MM.1S (cell line): ENCODE measurements at places on chromosomes 3 and 15.

DNA sequence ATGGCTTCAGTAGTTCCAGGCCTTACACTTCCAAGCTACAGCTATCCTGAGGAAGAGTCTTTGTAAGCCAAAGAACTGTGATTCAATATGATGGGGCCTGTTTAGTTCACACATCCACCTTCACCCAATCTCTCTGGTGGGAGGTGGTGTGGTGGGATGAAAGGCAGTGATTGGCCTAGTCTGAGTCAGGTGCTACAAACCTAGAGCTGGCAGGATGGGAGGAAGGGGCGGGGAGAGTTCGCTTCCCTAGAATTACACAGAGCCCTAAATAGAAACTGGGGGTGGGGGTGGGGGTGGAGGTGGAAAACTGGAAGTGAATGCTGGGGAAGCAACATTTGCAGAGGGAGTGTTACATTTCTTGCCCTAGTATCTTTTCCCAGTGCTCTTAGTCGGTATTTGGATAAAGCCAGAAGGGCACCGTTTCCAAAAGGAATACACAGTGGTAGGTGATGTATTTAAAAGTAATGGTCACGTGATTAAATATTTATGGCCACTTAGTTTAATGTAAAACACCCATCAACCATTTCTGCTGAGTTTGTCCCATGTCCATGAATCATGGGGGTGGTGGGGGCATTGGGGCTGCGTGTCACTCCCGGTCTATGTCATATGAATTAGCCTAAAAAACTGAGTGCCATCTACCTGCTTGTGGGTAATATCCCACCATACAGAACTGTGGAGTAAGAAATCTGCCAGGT, 247.6 kb upstream of the PROK2 start:
- H3K27me3 ChIP-seq: no peaks in the 10 kb centered on the region
- no peak for DNase-seq
- H3K4me1 ChIP-seq: no peaks in the 10 kb centered on the region
- no peak overlapping the region for H3K4me3 ChIP-seq
- H3K27ac ChIP-seq: no peak overlapping the region

- H3K4me3 ChIP-seq: no peak overlapping the region
- H3K4me1 ChIP-seq: peaks cover 31% of the 10 kb centered on the region
- no peaks in the 10 kb centered on the region for H3K36me3 ChIP-seq
- H3K27ac ChIP-seq: no peak overlapping the region
These were observed 3.9 kb downstream of the RTP3 start for GRCh38 chr3:46501702-46502101.

- peaks cover 5% of the 10 kb centered on the region for H3K4me1 ChIP-seq
- H3K27me3 ChIP-seq: no peaks in the 10 kb centered on the region
- H3K4me3 ChIP-seq: peak overlapping the region; percentile 92
- DNase-seq: peak; percentile 16
These were observed 748 bp downstream of the MRPS25 start for GRCh38 chr3:15064299-15064834.

- no peak overlapping the region for H3K4me3 ChIP-seq
- H3K4me1 ChIP-seq: no peaks in the 10 kb centered on the region
- no peak for DNase-seq
- H3K27ac ChIP-seq: no peak overlapping the region
These were observed 88.2 kb downstream of the PTPRG start for GRCh38 chr3:61649381-61650170.

- peak overlapping the region; percentile 70 for H3K4me3 ChIP-seq
- H3K36me3 ChIP-seq: no peaks in the 10 kb centered on the region
- no peaks in the 10 kb centered on the region for H3K27me3 ChIP-seq
- no peak for DNase-seq
- no peak overlapping the region for H3K27ac ChIP-seq
- H3K4me1 ChIP-seq: peaks cover 22% of the 10 kb centered on the region
These were observed 708 bp upstream of the GCHFR start for GRCh38 chr15:40762919-40763800.

- H3K27ac ChIP-seq: no peak overlapping the region
- H3K36me3 ChIP-seq: no peaks in the 10 kb centered on the region
- no peaks in the 10 kb centered on the region for H3K4me1 ChIP-seq
- DNase-seq: no peak
- no peak overlapping the region for H3K4me3 ChIP-seq
These were observed 413.9 kb upstream of the MDFIC2 start for GRCh38 chr3:70726096-70726938.

DNA sequence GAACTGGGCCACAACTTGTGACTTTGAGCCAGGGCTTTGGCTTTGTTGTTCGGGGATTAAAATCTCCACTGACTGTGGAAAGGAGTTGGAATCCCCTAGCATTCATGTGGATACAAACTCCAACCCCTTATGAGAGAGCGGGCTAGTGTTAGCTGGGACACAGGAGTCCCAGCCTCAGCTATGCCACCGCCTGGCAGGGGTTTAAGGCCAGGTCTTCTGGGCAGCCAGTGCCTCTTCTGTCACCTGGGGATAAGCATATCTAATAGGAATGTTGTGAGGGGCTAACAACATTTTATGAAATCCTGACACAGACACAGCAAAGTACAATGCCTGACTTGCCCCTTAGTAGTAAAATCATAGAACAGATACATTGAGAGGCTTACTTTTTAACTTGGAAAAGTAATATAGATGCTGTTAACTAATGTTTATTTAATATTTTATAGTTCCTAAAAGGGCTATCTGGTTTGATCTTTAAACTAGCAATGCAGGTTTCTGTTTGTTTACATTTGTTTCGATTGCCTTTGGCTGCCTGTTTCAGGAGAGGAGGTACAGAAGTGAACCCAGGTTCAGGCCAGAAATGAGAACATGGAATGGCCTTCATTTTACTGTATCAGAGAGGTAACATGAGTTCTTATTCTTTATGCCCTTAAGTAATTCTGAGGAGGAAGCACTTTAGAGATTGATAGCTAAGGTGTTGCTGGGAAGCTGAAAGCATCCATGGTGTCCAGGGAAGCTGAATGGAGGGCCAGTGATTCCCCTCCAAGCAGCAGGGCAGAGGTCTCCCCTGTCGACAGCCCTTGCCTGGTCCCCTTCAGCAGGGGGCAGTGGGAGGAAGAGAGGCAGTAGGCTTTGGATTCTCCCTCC, 8.7 kb downstream of the GPR160 start:
- peak; percentile 35 for DNase-seq
- no peaks in the 10 kb centered on the region for H3K36me3 ChIP-seq
- peaks cover 41% of the 10 kb centered on the region for H3K4me1 ChIP-seq
- no peaks in the 10 kb centered on the region for H3K27me3 ChIP-seq
- 0 out of 2 replicates have a peak overlapping the region, but pooled peaks have one; percentile 22 for H3K4me3 ChIP-seq
- H3K27ac ChIP-seq: peak overlapping the region; percentile 91

GRCh38 chr3:29741231-29741630, 460.4 kb downstream of the RBMS3 start:
- H3K4me3 ChIP-seq: no peak overlapping the region
- H3K36me3 ChIP-seq: no peaks in the 10 kb centered on the region
- no peak overlapping the region for H3K27ac ChIP-seq
- H3K27me3 ChIP-seq: no peaks in the 10 kb centered on the region
- DNase-seq: no peak

- H3K36me3 ChIP-seq: no peaks in the 10 kb centered on the region
- 0 out of 2 replicates have a peak, but pooled peaks cover 2% of the 10 kb centered on the region for H3K4me1 ChIP-seq
- peak; percentile 32 for DNase-seq
- H3K27ac ChIP-seq: no peak overlapping the region
- no peaks in the 10 kb centered on the region for H3K27me3 ChIP-seq
These were observed 20.7 kb downstream of the TIMP4 start for GRCh38 chr3:12138044-12138443.

GRCh38 chr3:171156401-171157010, 130.0 kb upstream of the SLC2A2 start:
- H3K27me3 ChIP-seq: no peaks in the 10 kb centered on the region
- no peaks in the 10 kb centered on the region for H3K36me3 ChIP-seq
- DNase-seq: no peak

DNA sequence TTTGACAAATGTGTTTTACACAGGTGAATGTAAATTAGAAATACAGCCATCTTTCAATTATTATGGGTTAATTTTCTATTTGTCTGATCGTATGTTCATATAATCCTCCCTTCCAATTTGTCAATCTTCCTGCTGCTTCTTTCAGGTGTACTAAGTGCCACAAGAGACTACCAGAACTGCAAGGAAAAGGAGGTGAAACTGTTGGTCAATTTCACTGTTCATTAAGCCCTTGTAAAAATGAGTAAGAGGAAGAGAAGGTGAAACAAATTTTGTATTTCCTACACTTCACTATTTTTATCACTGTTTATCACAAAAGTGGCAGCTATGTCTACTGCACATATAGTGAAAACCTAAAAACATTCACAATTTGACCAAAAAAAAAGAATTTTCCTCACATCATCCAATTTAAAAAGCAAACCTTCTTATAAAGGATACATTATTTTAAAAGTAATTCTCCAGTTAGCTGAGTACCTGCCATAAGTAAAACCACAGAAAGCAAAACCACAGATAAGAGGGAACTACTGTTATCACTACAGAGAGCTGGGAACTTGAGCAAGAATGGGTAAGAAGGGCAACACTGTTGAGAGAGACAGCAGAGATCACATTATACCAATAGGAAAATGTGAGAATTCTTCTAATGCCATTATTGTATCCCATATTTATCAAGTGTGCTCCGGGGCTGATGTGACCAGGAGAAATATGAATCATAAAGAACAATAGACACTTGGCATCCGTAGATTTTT, 163.0 kb downstream of the TBC1D5 start:
- H3K36me3 ChIP-seq: no peaks in the 10 kb centered on the region
- peaks cover 16% of the 10 kb centered on the region for H3K4me1 ChIP-seq
- peak; percentile 57 for DNase-seq
- no peak overlapping the region for H3K4me3 ChIP-seq

GRCh38 chr3:187735383-187735782, 9.9 kb downstream of the BCL6 start:
- DNase-seq: no peak
- peaks cover 20% of the 10 kb centered on the region for H3K27me3 ChIP-seq
- peaks cover 3% of the 10 kb centered on the region for H3K4me1 ChIP-seq
- H3K4me3 ChIP-seq: no peak overlapping the region
- H3K36me3 ChIP-seq: no peaks in the 10 kb centered on the region
- H3K27ac ChIP-seq: no peak overlapping the region

- H3K4me3 ChIP-seq: no peak overlapping the region
- H3K27ac ChIP-seq: no peak overlapping the region
- no peaks in the 10 kb centered on the region for H3K27me3 ChIP-seq
These were observed 5.1 kb downstream of the ANP32A start for GRCh38 chr15:68815598-68815997.

GRCh38 chr3:100093831-100094230, 20.5 kb downstream of the FILIP1L start:
- no peaks in the 10 kb centered on the region for H3K27me3 ChIP-seq
- H3K36me3 ChIP-seq: no peaks in the 10 kb centered on the region
- no peak overlapping the region for H3K27ac ChIP-seq
- no peaks in the 10 kb centered on the region for H3K4me1 ChIP-seq

GRCh38 chr3:155512175-155512866, 218.8 kb upstream of the STRIT1 start:
- DNase-seq: no peak
- H3K4me1 ChIP-seq: no peaks in the 10 kb centered on the region

DNA sequence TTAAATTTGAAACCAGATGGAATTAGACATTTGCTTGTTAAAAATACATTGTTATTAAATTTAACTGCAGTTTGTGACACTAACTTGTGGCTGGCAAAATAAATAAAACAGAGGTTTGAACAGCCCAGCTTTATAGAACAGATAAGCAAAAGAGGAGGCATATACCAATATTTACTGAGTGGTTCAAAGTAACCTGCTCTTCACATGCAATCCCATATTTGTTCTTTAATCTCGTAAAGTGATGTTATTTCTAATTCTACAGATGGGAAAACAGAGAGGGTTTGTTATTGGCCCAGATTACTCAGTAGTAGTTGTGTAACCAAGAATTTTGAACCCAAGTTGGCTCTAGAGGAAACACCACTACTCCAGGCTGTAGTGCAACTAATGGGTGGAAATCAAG, 37.6 kb downstream of the WNT5A start:
- H3K36me3 ChIP-seq: no peaks in the 10 kb centered on the region
- H3K27ac ChIP-seq: no peak overlapping the region
- no peak for DNase-seq
- H3K27me3 ChIP-seq: no peaks in the 10 kb centered on the region
- no peak overlapping the region for H3K4me3 ChIP-seq
- H3K4me1 ChIP-seq: peaks cover 7% of the 10 kb centered on the region; the same call in 1 of the 2 replicates

- H3K27ac ChIP-seq: no peak overlapping the region
- H3K4me3 ChIP-seq: peak overlapping the region; percentile 66
- H3K27me3 ChIP-seq: peaks cover 22% of the 10 kb centered on the region
- no peaks in the 10 kb centered on the region for H3K4me1 ChIP-seq
- H3K36me3 ChIP-seq: no peaks in the 10 kb centered on the region
- no peak for DNase-seq
These were observed 539 bp upstream of the MGLL start for GRCh38 chr3:127822682-127823425.

GRCh38 chr3:58176827-58177489, 33.8 kb downstream of the DNASE1L3 start:
- H3K4me3 ChIP-seq: no peak overlapping the region
- DNase-seq: no peak
- H3K27me3 ChIP-seq: no peaks in the 10 kb centered on the region; the same call in 1 of the 2 replicates
- no peaks in the 10 kb centered on the region for H3K36me3 ChIP-seq

- H3K4me1 ChIP-seq: no peaks in the 10 kb centered on the region
- no peaks in the 10 kb centered on the region for H3K36me3 ChIP-seq
- DNase-seq: no peak
- H3K27ac ChIP-seq: no peak overlapping the region
These were observed 9.8 kb upstream of the GRK7 start for GRCh38 chr3:141753399-141753798.

DNA sequence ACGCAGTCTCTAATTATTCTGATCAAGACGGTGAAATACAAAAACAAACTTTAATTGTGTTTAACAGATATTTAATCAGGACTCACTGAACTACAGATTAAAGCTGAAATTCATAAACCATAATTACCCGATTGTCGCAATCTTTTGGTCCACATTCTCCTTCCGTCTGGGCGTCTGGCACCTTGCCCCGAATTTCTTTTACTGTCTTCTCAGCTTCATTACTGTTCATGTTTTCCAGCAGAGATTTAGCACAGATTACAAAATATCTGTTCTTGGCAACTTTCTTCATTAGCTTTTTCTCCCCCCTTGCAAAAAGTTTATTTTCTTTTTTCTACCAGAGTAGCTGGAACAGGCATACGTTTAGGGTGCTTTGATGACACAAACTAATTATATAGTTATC, 271.4 kb downstream of the TIGIT start:
- H3K27me3 ChIP-seq: peaks cover 12% of the 10 kb centered on the region
- no peak for DNase-seq
- H3K36me3 ChIP-seq: no peaks in the 10 kb centered on the region

DNA sequence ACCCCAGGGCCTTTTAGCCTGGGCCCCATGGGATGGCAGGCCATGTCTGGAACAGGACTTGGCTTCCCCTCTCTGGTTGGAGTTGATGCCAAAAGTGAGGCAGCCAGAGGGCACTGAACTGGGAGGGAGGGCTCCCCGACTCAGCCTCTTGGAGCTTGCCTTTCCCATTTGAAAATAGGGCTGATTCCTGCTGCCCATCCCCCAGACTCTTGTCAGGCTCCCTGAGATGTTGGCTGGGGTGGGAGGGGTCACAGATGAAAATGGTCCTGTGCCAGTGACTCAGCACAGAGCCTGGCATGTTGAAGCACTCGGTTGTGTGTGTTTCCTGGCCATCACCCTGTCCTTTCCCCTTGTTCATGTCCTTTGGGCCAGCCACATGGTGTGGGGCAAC, 6.6 kb downstream of the PPCDC start:
- no peaks in the 10 kb centered on the region for H3K36me3 ChIP-seq
- no peaks in the 10 kb centered on the region for H3K27me3 ChIP-seq
- H3K4me3 ChIP-seq: no peak overlapping the region
- DNase-seq: no peak
- H3K27ac ChIP-seq: no peak overlapping the region
